Type B pancreatic cell (in vitro differentiated cells): ENCODE measurements at places on chromosomes 4 and X.

GRCh38 chr4:123750044-123750443, 353.4 kb downstream of the SPRY1 start:
- DNase-seq: no peak

DNA sequence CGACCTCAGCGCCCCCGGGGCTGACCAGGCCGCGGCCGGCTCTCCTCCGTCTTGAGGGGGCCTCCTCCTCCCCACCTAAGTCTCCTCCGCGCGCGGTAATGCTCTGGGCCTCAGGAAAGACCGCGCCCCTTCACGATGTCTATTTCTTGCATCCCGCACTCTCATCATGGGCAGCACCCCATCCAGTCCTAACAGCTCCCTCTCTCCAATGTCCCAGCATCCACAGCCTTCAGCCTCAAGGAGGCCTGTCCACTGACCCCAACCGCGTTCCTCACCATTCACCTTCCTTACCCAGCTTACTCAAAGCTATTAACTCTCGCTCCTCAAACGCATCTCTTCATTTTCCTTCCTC, 77.5 kb downstream of the MAGED4 start:
- DNase-seq: no peak

DNA sequence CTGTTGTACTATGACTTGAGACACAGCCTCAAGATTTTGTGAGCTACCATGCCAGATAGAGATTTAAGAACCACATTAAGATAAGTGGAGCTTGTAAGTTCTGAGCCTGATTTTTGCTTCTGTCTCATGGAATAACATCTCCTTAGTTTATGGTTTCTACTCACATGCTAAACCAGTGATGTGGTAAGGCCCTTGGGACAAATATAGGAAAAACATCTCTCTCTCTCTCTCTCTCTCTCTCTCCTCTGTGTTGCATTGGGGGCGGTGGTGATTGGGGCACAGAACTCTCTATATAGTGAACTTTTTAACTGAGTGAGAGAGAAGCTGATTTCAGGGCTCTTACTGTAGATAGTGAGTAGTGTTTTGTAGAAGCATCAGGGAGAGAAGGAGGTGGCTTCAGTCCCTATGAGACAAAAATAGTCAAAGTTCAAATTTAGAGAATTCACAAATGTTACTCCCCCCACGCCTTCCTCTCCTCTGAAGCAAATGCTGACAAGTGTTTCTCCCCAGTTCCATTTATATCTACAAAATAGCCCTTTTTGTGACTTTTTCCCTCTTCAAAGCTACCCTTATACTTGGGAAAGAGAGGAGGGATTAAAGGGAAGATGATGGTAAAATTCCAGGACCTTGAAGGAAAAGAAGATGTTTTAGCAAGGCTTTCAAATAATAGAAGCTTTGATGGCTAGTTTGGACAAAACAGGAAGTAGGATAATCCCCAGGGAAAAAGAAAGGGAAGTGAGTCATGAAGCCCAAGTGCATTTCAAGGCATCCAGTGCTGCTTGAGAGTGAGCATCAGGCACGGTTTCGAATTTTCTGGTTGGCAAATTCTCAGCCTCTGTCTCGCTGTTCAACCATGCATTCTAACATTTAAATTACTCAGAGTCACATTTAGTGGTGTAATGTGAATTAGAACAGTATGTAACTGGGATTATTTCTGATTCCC, 134.3 kb upstream of the AP1S2 start:
- DNase-seq: no peak

- no peak for DNase-seq
These were observed 82.8 kb downstream of the LNX1 start for GRCh38 chr4:53508446-53508845.

DNA sequence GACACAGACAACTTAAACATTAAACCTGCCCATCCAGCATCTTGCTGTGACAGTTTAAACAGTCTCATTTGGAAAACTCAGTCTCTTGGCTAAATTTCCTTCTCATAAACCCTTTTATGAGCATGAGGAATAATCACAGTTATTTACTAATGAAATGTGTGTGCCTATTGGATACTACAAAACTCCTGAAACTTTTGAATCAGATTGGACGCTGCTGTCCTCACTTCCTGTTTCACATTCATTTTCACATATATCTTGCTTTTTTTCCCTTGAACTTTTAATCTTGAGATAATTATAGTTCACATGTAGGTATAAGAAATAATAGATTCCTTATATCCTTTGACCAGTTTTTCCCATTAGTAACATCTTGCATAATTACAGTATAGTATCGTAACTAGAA, 111.7 kb downstream of the CDKL5 start:
- no peak for DNase-seq

GRCh38 chr4:68369142-68369805, 19.4 kb upstream of the YTHDC1 start:
- no peak for DNase-seq

GRCh38 chr4:160864253-160864652, 1299.5 kb downstream of the FSTL5 start:
- no peak for DNase-seq

DNA sequence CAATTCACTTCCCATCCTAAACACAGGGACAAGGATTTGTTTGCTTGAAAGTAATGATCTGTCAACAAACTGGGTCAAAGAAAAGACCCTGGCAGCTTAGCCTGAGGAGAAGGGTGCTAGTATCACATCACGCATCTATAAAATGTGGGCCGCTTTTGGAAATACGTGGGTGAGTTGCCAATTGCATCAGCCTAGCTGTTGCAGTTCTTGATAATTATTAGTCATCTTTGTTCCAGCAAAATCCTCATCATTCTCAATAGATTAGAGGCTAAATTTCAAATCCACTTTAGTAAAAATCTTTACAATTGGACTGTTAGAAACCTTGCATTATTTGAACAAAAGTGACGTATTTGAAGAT, 33.6 kb upstream of the TAPT1 start:
- DNase-seq: no peak

DNA sequence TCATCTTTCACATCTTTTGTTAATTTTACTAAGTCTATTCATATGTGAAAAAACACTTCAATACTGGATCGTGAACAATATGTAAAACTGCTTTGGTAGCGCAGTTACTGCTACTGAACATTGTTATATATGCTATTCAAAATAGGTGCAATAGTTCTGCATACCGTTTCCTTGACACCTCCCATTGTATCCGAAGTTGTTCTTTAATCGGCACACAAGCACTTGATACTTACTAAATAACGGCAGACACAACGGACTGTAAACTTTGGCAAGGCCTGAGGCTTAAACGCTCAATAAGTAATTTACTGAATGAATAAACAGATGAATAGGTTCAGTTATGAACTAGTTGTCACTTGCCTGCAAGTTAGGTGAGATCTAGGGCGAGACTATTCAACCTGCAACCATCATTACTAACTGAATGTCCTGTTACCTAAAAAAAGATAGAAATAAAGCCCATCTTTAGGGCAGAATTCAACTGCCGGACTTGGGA, 620 bp downstream of the ANAPC10 start:
- DNase-seq: no peak

DNA sequence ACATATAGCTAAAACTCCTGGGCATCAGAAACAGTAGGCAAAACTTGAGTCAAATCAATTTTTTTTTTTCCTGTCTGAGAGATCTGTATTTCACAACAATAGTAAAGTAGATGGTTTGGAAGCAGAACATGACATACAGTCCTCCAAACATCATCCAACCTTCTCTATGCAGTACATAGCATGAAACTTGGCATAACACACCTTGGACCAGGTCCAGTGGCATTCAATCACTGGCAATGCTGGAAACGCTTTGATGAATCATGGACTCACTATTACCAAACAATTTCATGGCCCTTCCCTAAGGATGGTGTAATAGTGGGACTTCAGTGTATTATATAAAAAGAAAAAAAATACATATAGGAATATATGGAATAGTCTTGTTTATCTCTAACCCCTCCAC, 154.6 kb downstream of the FMR1NB start:
- DNase-seq: no peak

- no peak for DNase-seq
These were observed 57.6 kb downstream of the RWDD4 start for GRCh38 chr4:183601381-183601780.

GRCh38 chrX:34562006-34562405, 95.1 kb downstream of the TMEM47 start:
- no peak for DNase-seq

GRCh38 chr4:56222514-56222913, 164.8 kb downstream of the AASDH start:
- no peak for DNase-seq

DNA sequence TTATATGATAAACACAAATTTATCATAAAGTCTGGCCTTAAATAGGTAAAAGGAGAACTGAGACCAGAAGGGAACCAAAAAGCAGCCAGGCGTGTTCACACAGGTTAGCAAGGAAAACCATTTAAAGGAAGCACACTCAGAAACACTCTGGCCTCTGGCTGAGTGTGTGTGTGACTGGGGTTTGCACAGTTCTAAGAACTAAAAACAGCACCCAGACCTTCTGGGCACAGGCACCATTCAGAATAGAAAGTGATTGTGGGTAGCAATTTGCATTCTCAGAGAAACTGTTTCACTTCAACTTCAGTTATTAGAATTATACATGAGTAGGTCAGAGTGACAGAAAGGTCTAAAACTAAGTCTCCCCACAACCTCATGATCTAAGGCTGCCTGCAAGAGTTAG, 10.0 kb downstream of the GPR82 start:
- DNase-seq: no peak

DNA sequence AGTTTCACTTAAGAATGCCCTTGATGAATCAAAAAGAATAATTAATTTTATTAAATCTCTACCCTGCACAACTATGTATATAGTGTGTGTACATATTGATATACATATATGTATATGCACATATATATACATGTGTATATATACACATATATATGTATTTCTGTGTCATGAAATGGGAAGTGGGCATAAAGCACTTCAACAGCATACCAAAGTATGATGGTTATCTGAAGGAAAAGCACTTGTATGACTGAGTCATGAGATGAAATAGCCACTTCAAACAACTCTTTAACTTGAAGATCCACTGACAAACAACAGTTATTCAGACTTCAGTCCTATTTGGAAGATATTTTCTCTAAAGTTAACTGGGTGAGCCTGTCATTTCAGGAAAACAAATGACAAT, 16.3 kb downstream of the RNF128 start:
- no peak for DNase-seq

DNA sequence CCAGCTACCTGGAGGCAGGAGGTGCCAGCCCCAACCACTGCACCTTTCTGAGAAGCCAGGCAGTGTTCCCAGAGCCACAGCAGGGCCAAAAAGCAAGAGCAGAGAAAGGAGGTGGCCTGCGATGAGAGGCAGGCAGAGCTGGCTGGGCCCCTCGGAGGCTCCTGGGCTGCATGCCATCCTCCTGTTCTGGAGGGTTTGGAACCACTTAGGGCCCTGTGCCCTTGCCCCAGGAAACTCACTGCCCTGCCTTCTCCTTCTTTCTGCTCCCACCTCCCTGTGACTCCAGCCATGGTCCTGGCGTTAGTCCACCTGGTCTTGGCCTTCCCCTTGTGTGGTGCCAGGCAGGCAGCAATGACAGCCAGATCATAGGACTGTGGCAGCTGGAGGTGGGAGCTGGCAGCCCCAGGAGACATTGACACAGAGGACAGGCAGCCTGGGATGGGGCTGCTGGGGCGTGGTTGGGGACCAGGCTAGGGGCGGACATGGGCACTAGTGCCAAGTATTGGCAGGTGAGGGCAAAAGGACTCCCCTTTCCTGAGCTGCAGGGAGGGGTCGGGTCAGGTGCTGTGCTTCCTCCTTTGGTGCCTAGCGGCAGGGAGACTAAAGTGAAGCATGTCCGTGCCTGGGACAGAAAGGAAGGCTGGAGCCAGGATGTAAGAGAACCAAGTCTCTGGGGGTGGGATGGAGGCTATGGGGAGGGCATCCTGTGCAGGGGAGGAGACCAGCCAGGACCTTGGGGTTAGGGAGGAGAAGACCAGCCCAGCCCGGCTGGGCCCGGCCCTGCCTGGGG, 1.4 kb downstream of the APLN start:
- peak; percentile 64 for DNase-seq

DNA sequence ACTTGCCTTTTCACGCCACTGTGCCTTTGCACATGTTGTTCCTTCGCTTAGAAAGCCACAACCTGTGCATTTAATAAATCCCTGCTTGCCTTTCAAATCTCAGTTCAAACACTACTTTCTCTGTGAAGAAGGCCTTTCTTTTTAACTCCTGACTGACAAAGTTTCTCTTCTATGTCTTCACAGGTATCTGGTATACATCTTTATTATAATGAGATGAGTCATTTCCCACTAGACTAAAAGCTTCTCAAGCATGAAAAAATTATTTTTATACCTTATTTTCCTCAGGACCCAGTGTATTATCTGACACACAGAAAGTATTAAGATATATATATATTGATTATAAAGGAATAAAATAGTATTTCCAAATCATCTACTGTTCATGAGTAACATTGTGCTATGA, 189.9 kb downstream of the TBCK start:
- no peak for DNase-seq

- no peak for DNase-seq
These were observed 3.8 kb upstream of the GRPR start for GRCh38 chrX:16119353-16120220.

GRCh38 chr4:129346734-129347133, 250.8 kb downstream of the C4orf33 start:
- DNase-seq: no peak

- no peak for DNase-seq
These were observed 9.7 kb downstream of the PPEF2 start for GRCh38 chr4:75892508-75892907.

DNA sequence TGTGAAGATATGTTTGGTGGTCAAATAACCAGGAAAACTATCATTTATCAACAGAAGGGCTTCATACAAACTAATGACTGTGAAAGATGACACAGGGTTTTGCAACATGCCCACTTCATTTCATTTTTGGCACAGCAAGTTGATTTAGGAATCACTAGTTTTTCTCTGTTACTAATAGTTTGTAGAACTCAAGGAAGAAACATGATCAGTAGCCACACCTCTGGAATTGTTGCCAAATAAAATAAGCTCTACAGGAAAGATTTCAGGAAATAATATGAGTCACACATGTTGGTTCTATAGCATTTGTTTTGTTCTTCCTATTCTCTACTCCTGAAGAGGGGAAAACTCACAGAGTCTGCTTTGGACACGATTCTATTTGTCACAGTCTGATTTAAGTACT, 255.4 kb downstream of the TLL1 start:
- DNase-seq: no peak

DNA sequence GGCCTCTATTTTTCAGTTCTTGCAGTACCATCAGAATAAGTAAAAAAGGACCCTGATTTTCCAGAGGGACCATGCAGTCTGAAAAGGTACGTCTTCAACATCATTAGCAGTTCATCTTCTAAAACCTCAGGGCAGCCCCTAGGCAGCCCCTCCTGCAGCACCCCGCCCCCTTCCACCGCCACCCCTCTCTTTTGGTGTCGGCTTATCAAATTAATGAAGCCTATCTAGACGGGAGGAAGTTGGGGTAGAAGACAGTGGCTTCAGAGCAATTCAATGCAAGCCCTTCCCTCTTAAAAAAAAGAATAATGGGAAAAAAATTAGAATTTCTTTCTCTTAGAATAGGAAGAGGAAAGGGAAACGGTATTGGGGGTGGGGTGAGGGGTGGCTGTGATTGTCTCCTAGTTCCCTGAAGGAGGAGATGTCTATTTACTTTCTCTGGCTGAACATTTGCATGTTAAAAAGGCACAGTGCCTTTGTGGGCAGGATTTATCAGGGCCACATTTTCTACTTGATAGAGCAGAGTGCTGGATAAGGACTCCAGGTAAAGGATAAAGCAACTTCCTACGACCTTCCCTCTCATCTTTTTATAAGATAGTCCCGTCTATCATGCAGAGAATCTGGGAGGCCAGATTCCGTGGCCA, 159.4 kb downstream of the MGST2 start:
- DNase-seq: no peak
